ENCODE measurements at places on chromosomes 6 and 20.

DNA sequence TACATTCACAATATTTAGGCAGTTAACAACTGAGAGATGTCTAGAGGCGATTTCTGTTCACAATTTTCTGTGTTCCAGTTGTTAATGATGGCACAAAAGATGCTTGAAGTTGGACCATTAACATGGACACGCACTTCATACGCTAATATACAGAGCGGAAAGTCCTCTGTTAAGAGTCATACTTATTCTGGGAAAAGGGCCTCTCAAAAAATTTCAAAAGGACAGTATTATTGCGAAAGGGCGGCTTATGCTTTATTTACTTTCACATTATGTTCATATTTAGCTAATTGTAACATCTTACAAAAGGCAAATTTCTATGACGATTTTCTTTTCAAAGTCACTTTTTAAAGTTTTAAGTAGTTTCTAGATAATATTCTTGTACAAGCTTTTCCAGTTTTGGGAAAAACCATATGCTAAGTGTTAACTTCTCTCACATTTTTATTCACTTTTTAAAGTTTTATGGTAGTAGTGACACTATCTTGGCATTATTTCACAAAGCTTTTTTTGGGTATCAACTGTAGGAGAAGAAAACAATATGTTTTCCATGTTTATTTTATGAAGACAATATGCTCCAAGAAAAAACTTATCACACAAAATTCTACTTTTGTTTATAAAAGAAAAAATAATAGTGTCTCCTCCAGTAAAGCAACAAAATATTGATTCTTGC lies 62.3 kb downstream of the MAP7 start:
- DNase-seq: no peak

GRCh38 chr6:79335133-79335674 lies 100.7 kb upstream of the HMGN3 start:
- DNase-seq: no peak

DNA sequence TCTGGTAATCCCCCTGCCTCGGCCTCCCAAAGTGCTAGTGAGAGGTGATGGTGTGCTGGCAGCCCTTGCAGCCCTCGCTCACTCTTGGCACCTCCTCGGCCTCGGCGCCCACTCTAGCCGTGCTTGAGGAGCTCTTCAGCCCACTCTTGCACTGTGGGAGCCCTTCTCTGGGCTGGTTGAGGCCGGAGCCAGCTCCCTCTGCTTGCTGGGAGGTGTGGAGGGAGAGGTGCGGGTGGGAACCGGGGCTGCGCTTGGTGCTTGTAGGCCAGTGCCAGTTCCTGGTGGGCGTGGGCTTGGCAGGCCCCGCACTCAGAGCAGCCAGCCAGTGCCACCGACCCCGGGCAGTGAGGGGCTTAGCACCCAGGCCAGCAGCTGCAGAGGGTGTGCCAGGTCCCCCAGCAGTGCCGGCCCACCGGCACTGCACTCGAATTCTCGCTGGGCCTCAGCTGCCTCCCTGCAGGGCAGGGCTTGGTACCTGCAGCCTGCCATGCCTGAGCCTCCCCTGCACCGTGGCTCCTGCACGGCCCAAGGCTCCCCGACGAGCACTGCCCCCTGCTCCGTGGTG lies 189.0 kb upstream of the ASCC3 start:
- DNase-seq: no peak

GRCh38 chr20:8723296-8723695 lies 345.6 kb upstream of the PLCB4 start:
- DNase-seq: no peak

- DNase-seq: no peak
Measured at GRCh38 chr20:10984294-10984693, 310.5 kb upstream of the JAG1 start.

DNA sequence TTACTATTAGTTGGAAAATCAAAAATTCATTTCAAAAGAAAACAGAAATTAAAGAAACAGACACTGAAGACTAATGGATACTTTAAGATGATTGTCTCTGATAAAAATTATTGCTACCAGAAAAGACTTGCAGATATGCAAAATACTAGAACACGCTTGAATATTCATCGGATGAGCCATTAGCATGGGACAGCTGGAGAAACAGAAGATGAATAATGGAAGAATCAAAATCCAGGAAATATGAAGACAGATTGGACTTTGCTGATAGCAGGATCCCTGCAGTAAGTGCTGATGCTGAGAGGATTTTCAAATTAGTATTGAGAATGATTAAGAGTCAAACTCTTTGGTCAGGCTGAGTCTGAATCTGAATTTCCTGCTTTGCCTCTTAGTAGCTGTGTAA lies 169.4 kb downstream of the EYS start:
- DNase-seq: no peak

DNA sequence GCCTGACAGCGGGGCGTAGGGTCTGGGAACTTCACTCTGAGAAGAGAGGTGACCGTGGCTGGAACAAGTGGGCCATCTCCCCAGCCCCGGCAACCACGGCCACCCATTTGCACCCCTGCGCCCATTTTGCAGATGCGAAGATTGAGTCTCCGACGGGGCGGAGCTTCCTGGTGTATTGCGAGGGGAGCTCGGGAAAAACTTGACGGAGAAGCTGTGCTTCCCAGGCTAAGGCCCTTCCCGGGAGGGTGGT lies 653 bp downstream of the ZNF335 start:
- no peak for DNase-seq

DNA sequence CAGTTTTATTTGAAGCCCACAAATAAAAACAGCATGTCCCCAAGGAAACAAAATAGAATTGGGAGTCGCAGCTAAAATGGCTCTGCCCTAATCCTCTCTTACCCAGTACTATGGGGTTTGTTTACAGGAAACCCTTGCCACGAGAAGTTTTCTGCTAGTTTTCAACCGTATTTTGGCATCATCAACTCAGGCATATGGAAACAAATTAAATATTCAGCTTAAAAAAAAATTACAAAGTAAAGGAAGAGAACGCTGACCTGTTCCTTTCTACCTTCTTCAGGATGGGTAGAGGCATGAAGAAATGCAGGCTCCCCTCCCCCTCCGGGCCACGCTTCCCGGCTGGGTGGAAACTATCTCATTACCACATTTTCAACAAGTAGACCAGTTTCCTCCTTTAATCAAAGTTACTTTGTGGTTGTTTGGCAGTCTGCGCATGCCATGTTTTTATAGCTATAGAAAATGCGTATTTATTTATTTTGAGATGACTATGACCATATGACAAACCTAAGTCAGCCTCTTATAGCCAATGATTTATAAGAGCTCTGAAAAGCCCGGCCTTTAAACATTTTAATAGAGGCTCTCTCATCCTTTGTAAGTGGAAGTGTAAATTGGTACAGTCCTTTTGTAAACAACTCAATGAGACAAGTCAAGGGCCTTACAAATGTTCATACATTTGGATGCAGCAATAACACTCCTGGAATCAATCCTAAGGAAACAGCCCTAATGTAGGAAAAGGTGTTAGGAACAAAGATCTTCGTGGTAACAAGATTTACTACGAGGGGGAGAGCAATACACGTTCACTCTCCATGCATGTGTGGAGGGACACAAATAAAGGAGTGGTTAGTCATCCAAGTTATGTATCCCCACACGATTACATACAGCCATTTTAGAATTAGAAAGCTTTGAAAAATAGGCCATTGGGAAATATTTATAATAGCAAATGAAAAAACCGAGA lies 16.1 kb upstream of the ZNF217 start:
- DNase-seq: peak; percentile 76

- DNase-seq: no peak
Measured at GRCh38 chr6:38099221-38099620, 279.7 kb downstream of the ZFAND3 start.

DNA sequence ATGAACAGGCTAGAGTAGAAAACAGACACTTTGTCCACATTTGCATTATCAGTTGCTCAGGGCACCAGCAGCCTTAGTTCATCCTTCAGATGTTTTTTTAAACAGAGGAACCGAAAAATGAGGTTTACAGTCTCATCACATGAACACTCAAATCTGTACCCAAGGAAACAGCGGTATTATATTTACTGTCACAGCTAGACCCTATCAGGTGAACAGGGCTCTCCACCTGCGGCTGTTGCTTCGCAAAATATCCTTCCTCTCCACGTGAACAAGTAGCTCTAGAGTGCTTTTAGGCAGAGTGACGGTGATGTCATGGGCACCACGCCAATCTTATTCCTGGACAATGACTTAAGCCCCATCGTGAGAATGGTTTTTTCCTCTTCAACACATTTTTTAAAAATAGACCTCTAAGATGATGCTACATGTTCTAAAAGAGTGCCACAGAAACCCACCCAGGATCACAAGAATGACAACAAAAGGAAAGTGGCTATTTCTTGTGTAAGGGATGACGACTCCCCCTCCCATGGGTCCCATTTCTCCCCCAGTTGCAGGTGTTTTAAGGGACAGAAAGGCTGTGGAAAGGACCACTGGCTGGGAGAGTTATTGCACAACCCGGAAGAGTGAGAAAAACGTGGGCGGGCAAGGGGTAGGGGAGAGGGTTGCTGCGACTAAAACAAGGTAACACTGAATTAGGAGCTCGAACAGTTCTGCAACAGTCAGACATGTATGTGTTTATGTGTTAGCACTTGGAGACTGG lies 77.7 kb downstream of the EFHC1 start:
- DNase-seq: no peak

DNA sequence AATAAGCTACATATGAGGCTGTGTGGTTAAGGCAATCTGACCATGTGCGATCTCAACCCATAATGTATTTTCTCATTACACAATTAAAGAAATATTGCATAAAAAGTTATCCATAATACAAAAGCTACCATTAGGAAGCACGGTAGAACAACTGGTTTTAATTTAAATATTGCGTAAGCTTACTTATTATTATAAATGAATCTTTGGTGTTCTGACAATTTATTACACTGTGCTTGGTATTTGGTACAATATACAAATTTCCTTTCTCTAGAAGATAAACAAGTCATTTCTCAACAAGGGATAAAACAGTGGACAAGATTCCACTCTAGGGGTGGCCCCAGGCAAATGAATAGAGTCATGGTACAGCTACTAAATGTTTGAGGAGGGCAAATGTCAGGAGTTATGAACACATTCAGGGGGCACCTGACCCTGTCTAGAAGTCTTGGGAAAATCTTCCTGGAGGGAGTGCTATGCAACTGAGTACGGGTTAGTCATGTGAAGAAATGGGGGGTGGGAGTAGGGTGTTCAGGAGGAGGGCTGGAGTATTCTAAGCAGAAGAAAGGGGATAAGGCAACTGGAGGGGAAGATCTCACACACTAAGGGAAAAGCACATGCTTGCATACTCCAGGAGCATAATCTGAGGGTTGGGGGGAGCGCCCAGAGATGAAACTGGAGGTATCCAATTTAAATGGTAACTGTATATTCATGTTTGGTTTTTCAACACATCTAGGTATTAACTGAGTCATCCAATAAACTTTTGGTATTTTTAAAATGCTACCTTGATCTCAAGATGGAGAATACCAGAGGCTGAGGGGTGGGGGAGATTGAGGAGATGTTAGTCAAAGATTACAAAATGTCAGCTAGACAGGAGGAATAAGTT lies 296.9 kb upstream of the SGK1 start:
- no peak for DNase-seq

DNA sequence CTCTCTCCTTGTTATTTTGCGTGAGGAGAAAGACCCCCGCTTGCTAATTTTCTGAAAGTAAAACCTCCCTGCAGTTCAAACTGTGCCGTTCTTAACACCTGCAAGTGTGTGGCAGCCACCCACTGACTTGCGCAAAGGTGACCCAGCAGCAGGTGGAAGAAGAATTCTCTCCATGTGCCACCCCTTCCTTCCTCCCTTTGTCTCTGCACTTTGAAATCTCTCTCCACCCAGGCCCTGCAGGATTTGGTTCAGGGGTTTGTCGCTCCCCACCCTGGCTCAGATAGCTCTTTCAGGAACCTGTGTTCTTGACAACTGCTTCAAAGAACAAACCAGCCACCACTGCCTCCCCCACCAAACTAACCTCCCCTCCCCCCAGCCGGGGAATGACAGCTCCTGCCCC lies 41.4 kb downstream of the ZNF831 start:
- DNase-seq: no peak

- DNase-seq: no peak
Measured at GRCh38 chr6:16419636-16420336, 181.4 kb downstream of the GMPR start.

DNA sequence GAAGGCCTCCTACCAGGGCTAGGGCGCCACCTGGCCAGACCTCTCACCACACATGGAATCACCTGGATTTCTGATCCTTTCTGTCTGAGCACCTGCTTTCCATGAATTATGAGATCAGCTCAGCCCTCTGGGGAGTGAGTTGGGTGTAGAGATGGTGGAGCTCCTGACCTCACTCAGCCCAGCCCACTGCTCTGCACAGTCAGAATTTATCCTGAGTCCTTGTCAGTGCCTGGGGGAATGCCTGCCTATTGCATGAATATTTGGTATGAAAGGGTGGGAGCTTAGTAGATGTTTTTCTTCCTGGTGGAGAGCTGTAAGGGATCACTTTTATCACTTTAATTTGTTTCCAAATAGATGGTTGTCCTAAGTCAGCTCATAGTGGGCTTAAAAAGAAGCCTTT lies 47.5 kb downstream of the DTD1 start:
- DNase-seq: no peak

GRCh38 chr6:165744555-165745228 lies 81.7 kb upstream of the PDE10A start:
- DNase-seq: no peak

DNA sequence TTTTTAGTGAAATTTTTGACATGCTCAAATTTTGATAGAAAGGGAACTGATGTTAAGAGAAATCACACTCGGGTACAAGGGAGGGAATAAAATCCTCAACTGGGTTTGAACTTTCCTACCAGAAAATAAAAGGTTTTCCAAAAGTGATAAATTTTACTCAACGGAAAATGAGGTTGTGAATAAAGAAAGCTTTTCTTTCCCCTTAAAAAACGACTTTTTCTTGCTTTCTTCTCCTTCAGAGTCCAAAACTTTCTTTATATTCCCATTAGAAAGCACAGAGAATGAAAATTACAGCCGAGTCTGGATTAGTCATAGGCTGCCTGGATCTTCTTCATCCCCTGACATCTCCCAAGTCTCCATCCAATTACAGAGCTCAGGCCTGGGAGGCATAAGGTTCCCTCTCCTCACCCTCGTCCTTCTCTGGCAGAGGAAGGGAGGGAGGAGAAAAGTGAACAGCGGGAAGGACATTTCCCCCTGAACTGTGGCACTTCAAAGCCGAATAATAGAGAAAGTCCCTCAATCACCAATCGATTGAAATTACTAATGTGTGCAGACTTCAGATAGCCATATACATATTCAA lies 28.1 kb upstream of the QKI start:
- DNase-seq: no peak

GRCh38 chr20:23528867-23529431 lies 38.0 kb downstream of the CST8 start:
- DNase-seq: no peak

DNA sequence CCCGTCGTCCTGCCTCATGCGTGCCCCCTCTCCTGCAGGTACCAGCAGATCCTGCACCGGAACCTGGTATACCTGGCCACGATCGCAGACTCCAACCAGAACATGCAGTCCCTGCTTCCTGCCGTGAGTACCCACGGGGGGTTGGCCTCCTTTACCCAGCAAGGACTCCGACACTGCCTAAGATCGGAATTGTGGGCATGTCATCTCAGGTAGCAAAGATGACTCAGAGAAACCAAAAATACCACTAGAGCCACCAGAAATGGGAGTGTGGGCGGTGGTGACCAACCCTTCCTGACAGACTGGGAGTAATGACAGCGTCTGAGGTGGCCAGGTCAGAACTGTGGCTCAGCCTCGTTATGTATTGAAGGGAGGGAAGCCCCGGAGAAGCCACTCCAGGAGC lies 16.3 kb downstream of the SS18L1 start:
- DNase-seq: peak; percentile 35

- DNase-seq: no peak
Measured at GRCh38 chr6:73769976-73770375, 74.0 kb downstream of the CD109 start.

Data from CD4-positive, alpha-beta T cell treated with Interleukin-2 at 100 ng/mL for 4 hours (primary cell).